Naive B cell (primary cell): ENCODE measurements at places on chromosomes 6 and 20. TPM values are rescaled to one million over a fixed set of nuclear protein-coding genes. Genes with fewer than 3 reads are reported as not detected.

Gene RAET1E
- polyA plus RNA-seq, result not detected

Gene ANKRD66
- polyA plus RNA-seq, result not detected

Gene CNPY3
- 153 TPM for polyA plus RNA-seq

Gene WFDC10B
- polyA plus RNA-seq, result not detected

Gene MAP1LC3A
- polyA plus RNA-seq, result 1.9 TPM

Gene SLC13A3
- not detected for polyA plus RNA-seq

DNA sequence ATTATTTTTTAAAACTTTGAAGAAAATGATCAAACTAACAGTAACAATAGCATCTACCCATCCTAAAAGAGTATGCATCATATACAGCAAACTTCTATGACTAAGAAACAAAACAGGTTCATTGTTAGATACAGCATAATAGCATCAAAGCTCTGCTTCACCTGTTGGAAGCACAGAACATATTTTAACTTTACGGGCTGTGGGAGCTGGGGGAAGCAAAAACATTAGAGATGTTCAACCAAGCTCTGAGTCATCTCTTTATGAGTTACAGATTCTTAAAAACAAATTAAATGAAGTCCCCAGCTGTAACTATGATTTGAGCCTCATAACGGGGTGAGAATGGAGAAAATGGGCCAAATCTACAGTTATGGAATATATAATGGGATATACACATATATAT is 63.4 kb downstream of the SYNE1 start:
- no peaks in the 10 kb centered on the region for H3K36me3 ChIP-seq
- peaks cover 7% of the 10 kb centered on the region for H3K27me3 ChIP-seq
- no peaks in the 10 kb centered on the region for H3K4me1 ChIP-seq
- no peak overlapping the region for H3K27ac ChIP-seq
- H3K4me3 ChIP-seq, result peak overlapping the region; percentile 34

- DNase-seq, result no peak
- peaks cover 21% of the 10 kb centered on the region for H3K36me3 ChIP-seq
- H3K4me1 ChIP-seq, result no peaks in the 10 kb centered on the region
- no peak overlapping the region for H3K4me3 ChIP-seq
- no peaks in the 10 kb centered on the region for H3K27me3 ChIP-seq
Observed at GRCh38 chr6:169638915-169639314, 62.9 kb downstream of the WDR27 start.

DNA sequence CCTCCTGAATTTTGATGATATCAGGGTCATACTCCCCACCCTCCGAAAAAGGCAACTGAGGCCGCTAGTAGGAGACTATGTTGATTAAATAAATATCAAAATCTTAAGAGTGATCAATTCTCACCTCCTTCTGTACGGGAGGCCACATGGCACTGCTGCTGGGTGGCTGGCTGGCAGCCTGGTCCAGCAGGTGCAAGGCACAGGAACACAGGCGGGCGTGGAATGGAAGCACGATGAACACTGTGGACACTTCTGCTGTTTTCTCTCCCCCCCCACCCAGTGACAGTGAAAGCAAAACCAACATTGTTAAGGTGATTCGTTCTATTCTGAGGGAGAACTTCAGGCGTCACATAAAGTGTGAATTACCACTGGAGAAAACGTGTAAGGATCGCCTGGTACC is 9.7 kb upstream of the CLDN20 start:
- H3K36me3 ChIP-seq, result peaks cover 15% of the 10 kb centered on the region
- no peak overlapping the region for H3K27ac ChIP-seq
- no peak for DNase-seq
- H3K27me3 ChIP-seq, result no peaks in the 10 kb centered on the region
- H3K4me3 ChIP-seq, result no peak overlapping the region

DNA sequence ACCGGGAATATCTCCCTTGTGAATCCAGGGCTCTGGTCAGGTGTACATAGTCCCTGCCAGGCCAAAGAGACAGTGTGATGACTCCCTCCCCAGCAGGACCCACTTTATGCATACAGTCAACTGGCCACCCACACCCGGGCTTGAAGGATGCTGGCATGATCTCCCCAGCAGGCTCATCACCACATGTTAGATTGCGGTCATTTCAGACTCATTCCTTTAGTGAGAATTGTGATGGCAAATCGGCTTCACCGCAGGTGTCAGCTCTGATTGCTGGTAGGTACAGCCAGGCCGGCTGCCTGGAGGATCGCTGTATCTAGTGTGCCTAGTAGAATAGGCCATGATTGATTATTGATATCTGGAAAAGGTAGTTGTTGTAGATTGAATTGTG is 24.5 kb downstream of the CD83 start:
- H3K27ac ChIP-seq, result peak overlapping the region; percentile 100
- peaks cover 5% of the 10 kb centered on the region for H3K36me3 ChIP-seq
- H3K27me3 ChIP-seq, result no peaks in the 10 kb centered on the region
- no peak overlapping the region for H3K4me3 ChIP-seq

- H3K4me3 ChIP-seq, result peak overlapping the region; percentile 24
- H3K4me1 ChIP-seq, result peaks cover 12% of the 10 kb centered on the region
- DNase-seq, result no peak
- H3K27ac ChIP-seq, result no peak overlapping the region
- peaks cover 50% of the 10 kb centered on the region for H3K27me3 ChIP-seq
Observed at GRCh38 chr6:44275749-44276648, 5.7 kb downstream of the TMEM151B start.

DNA sequence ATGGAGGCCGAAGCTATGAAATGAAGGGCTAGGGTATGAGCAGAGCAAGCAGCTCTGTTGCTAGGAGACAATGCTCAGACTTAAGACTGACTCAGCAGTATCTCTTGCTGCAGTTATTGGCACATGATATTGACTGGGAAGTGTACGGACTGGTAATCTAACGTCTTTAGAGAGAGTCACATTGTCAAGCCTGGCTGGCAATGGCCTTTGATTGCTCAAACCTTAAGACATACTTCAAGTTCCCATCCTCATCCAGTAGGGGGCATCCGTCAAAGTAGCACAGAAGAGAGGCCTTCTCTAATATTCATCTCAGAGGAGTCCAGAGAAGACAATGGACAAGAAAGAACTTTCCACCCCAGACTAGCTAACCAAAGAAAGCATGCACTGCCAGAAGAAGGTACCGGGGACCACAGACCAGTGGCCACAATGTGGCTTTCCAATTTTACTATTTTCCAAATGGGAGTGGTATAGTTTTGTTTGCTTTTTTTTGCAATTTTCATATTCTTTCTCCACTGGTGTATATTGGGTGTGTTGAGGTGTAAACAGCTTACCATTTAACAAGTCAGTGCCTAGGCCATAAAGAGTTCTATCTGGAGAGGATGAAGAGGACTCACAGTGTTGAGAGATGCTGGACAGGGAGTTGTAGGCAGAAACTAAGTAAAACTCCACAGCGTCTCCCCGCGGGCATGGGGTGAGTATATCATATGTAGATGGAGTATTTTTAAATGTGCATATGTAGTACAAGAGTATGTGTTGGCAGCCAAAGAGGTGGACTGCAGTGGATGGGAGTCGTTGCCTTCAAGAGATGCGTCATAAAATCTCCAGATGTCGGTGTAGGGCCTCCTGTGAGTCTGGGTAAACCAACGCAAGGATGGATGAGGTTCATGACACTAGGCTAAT is 36.7 kb downstream of the LRFN2 start:
- H3K4me1 ChIP-seq, result no peaks in the 10 kb centered on the region
- H3K27me3 ChIP-seq, result no peaks in the 10 kb centered on the region
- DNase-seq, result peak; percentile 7
- H3K4me3 ChIP-seq, result no peak overlapping the region
- no peaks in the 10 kb centered on the region for H3K36me3 ChIP-seq

DNA sequence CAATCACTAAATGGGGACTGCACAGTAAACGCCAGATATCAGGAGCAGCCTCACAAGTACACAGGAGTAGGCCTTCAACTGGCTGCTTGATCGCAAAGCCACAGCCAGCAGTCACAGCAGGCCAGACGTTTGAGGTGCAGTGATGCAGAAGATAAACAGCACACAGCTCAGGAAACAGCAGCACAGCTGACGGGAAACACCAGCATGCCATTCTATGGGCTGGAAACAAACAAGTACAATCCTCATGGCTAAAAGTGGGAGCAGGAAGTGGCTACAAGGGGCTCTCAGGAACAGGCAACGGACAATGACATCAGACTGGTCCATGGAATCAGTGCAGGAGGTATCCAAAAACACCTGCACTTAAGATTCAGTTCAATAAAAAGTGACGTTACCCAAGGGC is 111.0 kb downstream of the DTNBP1 start:
- H3K27me3 ChIP-seq, result no peaks in the 10 kb centered on the region
- H3K4me1 ChIP-seq, result peaks cover 64% of the 10 kb centered on the region
- H3K36me3 ChIP-seq, result no peaks in the 10 kb centered on the region

GRCh38 chr6:27139756-27140579 is 107.5 kb upstream of the PRSS16 start:
- peak overlapping the region; percentile 95 for H3K27ac ChIP-seq
- H3K4me3 ChIP-seq, result peak overlapping the region; percentile 99
- no peaks in the 10 kb centered on the region for H3K36me3 ChIP-seq
- DNase-seq, result no peak
- H3K4me1 ChIP-seq, result peaks cover 26% of the 10 kb centered on the region

DNA sequence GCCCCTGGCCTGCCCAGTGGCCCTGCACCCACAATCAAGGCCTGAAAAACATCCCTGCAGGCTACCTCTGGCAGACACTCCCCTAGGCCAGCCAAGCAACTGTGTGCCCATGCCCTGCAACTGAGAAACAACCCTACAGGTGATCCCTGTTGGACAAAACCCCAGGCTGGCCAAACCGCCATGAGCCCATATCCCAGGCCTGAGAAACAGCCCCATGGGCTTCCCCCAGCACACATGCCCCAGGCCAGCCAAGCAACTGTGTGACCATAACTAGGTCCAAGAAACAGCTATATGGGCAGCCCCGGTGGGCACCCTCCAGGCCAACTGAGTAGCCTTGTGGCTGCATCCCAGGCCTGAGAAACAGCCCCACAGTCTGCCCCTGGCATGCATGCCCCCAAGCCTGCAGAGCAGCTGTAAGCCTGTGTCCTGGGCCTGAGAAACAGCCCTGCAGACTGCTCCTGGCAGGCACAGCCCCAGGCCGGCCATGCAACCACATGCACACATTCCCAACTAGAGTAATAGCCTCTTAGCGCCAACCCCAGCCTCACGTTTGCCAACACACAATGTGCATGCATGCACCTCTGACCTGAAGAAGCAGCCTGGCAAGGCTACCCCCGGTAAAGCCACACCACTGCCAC is 41.0 kb upstream of the SRSF6 start:
- H3K27me3 ChIP-seq, result peaks cover 9% of the 10 kb centered on the region
- no peak overlapping the region for H3K4me3 ChIP-seq
- H3K36me3 ChIP-seq, result peaks cover 4% of the 10 kb centered on the region
- DNase-seq, result no peak
- no peak overlapping the region for H3K27ac ChIP-seq
- H3K4me1 ChIP-seq, result no peaks in the 10 kb centered on the region

- peaks cover 31% of the 10 kb centered on the region for H3K4me1 ChIP-seq
- H3K27ac ChIP-seq, result no peak overlapping the region
- H3K27me3 ChIP-seq, result no peaks in the 10 kb centered on the region
- H3K36me3 ChIP-seq, result no peaks in the 10 kb centered on the region
- no peak for DNase-seq
Observed at GRCh38 chr6:14767226-14767625, 478.6 kb upstream of the JARID2 start.

- H3K4me1 ChIP-seq, result no peaks in the 10 kb centered on the region
- H3K27me3 ChIP-seq, result no peaks in the 10 kb centered on the region
- no peak for DNase-seq
- peaks cover 34% of the 10 kb centered on the region for H3K36me3 ChIP-seq
- H3K27ac ChIP-seq, result no peak overlapping the region
- no peak overlapping the region for H3K4me3 ChIP-seq
Observed at GRCh38 chr6:86869500-86869899, 67.8 kb upstream of the HTR1E start.

- no peaks in the 10 kb centered on the region for H3K27me3 ChIP-seq
- no peaks in the 10 kb centered on the region for H3K4me1 ChIP-seq
- DNase-seq, result no peak
- no peak overlapping the region for H3K4me3 ChIP-seq
- no peak overlapping the region for H3K27ac ChIP-seq
- H3K36me3 ChIP-seq, result peaks cover 64% of the 10 kb centered on the region
Observed at GRCh38 chr20:41413169-41413568, 46.6 kb upstream of the EMILIN3 start.

GRCh38 chr20:18003897-18004296 is 35.1 kb downstream of the MGME1 start:
- peak overlapping the region; percentile 97 for H3K27ac ChIP-seq
- peaks cover 46% of the 10 kb centered on the region for H3K4me1 ChIP-seq
- peak overlapping the region; percentile 91 for H3K4me3 ChIP-seq
- DNase-seq, result peak; percentile 39
- no peaks in the 10 kb centered on the region for H3K36me3 ChIP-seq
- H3K27me3 ChIP-seq, result no peaks in the 10 kb centered on the region
